Fibroblast of mammary gland (primary cell): ENCODE measurements at places on chromosomes 12 and 14.

DNA sequence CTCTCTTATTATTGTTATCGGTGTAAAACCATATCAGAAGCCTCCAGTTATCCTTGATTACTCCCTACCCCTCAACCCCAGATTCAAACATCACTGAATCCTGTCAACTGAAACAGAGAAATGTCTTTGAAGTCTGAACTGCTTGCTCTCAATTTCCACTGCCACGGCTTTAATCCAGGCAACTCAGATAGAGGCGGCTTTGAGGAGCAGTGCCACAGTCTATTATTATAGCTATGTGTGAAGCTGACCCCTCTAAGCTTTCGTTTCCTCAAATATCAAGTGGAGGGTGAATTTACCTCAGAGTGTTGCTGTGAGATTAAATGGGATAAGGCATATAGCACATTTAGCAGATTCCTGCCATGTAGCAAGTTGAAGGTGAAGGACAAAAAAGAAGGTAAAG is 49.0 kb upstream of the PDE3A start:
- DNase-seq: no peak

GRCh38 chr12:10121278-10121677 is 8.7 kb downstream of the CLEC7A start:
- DNase-seq: no peak

DNA sequence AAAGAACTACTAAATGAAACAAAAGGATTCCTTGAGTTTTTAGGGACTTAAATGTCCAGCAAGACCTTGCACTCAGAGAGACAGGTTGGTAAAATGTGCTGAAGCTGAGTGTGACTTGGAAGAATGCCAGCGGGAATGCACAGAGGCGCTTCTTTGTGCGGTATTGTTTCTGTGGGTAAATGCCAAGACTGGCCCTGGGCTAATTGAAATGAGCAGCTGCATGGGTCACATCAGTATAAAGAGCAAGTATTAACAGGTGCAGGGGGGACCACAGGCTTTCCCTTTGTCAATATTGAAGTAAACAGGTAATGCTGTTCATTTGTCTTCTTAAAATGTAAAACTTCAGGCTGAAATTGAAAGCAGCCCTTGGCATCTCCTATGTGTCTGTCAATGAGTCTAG is 74.3 kb downstream of the LMO3 start:
- DNase-seq: no peak

GRCh38 chr12:79402606-79403005 is 288.2 kb downstream of the PAWR start:
- DNase-seq: peak; percentile 46

DNA sequence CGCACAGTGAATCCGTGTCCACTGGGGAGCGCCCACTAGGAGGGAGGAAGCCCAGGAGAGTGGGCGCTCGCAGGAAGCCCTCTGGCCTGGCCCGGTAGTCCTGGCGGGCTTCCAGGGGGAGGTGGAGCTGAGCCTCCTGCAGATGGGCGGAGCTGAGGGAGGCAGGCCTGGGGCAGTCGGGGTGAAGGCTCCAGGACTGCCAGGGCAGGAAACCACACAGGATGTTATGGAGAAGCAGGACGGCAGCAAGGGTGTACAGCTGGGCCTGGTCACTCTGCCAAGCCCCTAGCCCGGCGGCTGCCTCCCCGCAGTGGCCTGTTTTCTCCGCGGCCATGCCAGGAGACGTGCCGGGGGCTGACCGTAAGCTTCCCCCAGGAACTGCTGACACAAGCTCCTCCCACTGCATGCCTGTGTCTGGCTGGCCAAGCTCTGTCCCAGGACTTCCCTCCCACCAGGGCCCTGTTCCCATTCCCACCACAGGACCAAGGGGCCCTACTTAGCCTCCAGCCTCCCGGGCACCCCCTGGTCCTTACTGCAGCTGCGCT is 143.4 kb upstream of the C14orf180 start:
- DNase-seq: peak; percentile 25

DNA sequence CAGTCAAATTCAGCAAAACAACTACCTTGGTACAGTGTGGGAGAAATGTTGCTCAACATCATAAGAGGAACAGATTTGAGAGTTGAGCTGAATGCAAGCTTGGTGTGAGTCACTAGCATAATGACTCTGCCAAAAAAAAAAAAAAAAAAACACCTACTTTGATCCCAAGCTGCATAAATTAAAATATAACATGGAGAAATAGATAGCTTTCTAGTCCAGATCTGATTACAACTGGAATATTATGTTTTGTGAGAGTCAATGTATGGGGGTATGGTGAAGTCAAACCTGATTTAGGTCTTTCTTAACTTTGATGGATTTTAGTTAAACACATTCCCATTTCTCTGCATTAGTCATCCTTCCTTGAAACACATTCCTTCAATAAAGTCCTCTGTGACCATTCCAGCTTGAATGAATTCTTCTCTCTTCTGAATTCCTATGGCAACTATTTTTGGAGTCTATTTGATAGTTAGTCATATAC is 188.1 kb downstream of the SLC5A8 start:
- DNase-seq: peak; percentile 92

DNA sequence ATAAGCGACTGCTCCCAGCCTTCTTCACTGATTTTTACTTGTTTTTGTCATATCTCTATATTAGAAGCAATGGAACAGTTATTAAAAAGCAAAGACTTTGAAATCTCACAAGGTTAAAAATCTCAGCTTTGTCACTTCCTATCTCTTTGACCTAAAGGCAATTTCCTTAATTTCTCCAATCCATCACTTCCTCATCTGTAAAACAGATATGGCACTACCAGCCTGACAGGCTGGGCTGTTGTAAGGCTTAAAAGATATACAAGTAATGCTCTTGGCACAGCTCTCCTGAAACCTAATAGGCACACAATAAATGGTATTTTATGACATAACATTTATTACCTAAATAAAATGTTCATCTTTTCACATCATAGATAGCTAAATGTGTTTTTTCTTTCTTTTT is 25.6 kb downstream of the ATXN2 start:
- DNase-seq: no peak

DNA sequence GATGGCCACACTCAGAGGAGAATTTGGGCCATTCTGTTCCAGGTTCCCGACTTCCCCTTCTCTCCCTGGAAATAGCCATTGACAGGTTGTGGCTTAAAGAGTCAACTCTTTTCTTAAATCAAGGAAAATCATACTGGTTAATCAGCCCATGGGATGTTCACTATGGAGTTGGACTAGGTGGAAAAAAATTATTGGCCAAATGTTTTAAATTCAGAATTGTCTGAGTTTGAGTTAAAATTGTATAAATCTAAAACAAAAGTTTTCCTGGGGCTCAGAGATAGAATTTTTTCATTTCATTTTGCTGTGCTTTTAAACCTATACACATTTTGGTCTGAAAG is 6.5 kb downstream of the ESRRB start:
- DNase-seq: no peak

DNA sequence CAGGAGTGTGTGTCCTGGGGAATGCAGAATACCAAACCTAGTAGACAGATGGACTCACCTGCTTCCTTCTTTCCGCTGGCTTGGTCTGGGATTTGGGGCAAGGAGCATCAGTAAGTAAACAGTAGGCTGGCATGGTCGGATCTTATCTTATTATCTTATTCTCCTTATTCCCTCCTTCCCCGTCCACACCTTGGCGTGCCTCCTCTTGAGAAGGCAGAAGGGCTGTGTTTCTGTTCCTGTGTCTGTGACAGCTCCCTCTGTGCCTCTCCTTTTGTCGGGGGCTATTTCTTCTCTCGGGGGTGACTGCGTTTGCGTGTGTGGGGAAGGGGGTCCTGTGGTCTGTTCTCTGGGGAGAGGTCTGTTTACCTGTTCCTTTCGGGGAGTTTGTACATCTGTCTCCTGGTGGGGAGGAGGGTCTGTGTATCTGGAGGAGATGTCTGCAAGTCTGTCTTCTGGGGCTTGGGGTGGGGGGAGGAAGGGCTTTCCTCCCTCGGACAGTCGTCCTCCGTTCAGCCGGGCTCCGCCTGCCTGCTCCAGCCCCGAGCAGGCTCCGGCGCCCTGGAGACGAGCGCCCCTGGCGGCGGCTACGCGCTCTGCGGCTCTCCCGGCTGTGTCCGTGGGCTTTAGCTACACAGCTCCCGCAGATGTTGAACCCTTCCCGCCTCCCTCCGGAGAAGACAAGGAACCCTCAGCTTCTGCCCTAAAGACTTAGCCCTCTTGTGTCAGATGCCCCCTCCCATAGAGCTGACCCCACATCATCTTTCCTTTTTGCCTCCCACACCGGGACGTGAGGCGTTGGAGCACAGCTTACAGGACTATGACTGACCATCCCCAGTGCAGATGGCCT is 4.4 kb downstream of the KRT86 start:
- peak; percentile 64 for DNase-seq

- DNase-seq: no peak
Measured at GRCh38 chr14:75456069-75456996, 28.5 kb downstream of the JDP2 start.

GRCh38 chr12:109089683-109090082 is 3.6 kb downstream of the ALKBH2 start:
- no peak for DNase-seq

GRCh38 chr14:32693114-32693513 is 245.6 kb upstream of the NPAS3 start:
- peak; percentile 88 for DNase-seq

DNA sequence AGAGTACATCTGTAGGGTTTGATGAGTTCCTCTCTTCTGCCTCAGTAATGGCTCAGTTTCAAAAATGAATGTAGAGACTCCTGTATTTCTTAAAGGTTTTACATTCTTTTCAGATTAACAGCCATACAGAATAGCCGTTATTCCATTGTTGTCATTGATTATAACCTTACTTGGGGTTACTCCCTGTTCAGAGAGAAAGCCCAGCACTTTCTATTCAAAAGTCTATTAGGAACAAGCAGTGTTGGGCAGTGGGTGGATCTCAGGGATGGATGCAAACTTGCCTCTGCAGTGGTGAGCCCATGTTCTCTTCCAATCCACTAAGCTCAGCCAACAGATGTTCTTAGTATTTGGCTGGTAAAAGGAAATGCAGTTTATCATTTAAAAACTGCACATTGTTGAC is 342.6 kb upstream of the E2F7 start:
- peak; percentile 2 for DNase-seq

DNA sequence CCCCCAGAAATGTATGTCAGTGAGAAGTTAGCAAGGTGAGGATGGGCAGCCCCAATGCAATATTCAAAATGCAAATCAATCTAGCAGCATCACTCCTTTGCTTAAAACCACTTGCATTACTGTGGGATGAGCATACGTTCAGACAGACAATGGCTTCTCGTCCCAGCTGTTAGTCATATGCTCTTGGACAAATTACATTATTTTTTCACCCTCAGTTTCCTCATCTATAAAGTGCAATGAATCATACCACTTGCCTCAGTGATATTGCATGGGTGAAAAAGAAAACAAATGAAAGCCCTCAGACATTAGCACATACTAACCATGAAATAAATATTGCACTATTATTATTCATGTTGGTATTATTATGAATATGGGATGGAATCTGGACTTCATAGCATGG is 132.3 kb downstream of the C12orf75 start:
- DNase-seq: peak; percentile 55

DNA sequence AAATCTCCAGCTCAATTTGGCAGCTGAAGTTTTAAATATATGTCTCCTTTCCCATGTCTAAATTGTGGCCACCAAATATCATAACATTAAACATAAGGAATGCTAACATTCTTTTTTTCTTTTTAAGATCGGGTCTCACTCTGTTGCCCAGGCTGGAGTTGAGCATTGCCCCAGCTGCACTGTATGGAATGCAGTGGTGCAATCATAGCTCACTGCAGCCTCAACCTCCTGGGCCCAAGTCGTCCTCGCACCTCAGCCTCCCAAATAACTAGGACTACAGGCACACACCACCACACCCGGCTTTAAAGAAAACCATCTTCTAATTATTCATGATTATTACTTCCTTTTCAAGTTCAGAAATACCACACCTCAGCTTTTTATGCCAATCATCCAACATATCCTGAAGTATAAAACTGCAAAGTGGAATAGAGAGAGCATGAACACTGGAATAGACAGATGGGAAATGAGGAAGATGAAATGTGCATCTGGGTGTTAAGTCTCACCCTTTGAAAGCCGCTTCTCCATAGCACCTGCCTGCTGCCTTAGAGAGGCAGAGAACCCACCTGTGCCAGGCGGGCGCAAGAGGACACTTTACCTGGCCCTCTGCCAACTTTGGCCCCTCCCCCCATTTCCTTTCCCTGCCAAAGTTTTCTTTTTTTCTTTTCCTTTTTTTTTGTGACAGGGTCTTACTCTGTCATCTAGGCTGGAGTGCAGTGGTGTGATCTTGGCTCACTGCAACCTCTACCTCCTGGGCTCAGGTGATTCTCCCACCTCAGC is 2.8 kb upstream of the EML1 start:
- no peak for DNase-seq

DNA sequence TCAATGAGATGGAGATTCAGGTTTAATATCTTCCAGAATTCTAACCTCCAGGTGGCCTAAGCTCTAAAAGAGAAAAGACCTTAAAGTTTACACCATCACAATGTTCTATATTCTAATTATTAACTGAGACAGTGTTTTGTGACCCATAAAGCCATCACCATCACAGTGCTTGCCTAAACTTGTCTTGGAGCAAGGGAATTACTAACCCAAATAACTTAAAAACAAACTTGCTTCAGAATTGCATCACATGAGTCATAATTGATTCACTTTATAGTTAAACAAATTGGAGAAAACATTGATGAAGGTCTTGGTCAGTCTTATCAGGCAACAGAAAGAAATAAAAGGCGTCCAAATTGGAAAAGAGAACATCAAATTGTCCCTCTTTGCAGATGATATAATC is 54.5 kb upstream of the ALG10 start:
- DNase-seq: no peak

- DNase-seq: peak; percentile 29
Measured at GRCh38 chr12:94586589-94587259, 63.6 kb downstream of the TMCC3 start.

- no peak for DNase-seq
Measured at GRCh38 chr14:96589577-96589976, 87.4 kb downstream of the PAPOLA start.

GRCh38 chr12:86903159-86903558 is 647.0 kb upstream of the MGAT4C start:
- no peak for DNase-seq

- DNase-seq: no peak
Measured at GRCh38 chr14:44782775-44783238, 178.9 kb downstream of the KLHL28 start.

- no peak for DNase-seq
Measured at GRCh38 chr12:67284561-67284960, 15.4 kb downstream of the CAND1 start.

DNA sequence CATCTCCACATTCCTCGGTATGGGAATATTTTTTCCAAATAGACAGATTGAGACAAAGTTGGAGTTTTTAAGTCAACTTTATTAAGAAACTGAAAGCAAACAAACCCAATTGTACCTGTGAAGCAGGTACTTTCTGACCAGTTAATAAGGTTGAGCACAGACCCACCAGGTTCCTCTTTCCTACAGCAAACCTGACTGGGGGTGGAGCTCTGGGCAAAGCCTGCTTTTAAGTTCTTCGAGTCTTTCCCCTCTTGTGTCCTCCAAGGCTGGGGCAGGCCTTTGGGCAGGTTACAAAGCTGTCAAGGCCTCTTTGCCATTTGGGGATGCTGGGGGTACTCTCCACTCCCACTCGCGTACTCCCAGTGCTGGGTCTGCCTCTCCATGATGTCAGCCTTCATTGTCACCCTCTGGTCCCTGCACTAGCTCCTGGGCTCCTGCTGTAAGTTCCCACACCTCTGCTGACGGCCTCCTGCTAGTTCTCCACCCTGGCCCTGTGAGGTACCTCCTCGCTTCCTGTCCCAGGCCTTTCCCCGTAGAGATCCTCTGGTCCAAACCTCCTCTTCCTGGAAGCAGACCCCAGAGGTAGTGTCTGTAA is 3.2 kb downstream of the KCNH3 start:
- DNase-seq: no peak

GRCh38 chr14:105179191-105179590 is 1.9 kb downstream of the NUDT14 start:
- no peak for DNase-seq

- DNase-seq: no peak
Measured at GRCh38 chr12:111428728-111429175, 23.0 kb downstream of the SH2B3 start.
